ENCODE measurements at places on chromosomes 6 and 20. TPM values are rescaled to one million over a fixed set of nuclear protein-coding genes. Genes with fewer than 3 reads are reported as not detected.

The MDFI gene
- total RNA-seq: not detected

The ACTL10 gene
- 2.6 TPM for total RNA-seq

The TSPYL4 gene
- 17.5 TPM for total RNA-seq

The CLPSL1 gene
- total RNA-seq: not detected

The MLIP gene
- not detected for total RNA-seq

The BPIFB4 gene
- total RNA-seq: not detected

DNA sequence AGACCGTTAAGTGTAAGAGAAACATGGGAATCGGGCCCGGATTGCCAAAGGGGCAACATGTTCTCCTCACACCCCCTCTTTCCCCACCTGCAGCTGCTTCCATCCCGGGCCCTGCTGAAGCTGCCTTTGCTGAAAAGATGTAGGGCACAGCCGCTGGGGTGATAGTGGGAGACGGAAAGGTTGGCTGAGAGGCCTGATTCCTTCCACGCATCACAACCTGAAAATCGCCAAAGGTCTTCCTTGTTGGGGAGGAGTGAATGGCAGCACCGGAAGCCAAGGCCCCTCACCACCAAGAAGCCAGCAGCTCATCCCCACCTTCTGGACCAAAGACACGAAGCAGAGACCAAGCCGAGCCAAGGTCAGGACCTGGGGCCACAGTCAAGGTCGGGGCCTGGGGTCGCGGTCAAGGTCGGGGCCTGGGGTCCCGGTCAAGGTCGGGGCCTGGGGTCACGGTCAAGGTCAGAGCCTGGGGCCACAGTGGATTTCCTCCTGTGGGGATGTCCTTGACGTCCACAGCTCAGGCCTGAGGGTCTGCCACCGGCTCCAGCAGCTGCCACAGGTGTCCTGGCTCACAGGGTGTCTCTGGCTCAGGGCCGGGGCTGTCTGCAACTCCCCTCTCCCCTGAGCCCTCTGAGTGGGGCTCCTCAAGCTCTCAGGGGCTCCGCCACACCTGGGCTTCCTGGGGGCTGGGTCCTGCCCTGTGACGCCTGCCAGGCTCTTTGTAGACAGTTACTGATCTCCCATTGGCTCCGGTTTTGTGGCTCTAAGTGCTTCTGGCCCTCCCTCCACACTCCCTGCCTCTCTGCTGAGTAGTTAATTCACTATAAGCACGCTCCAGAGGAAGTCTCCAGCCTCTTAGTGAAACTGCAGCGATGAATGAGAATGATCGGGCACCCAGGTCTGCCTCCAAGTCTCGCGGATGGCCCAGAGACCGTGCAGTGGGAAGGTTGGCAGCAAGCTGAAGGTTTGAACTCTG, 5.5 kb upstream of the CHRNA4 start:
- no peak overlapping the region for H3K27ac ChIP-seq
- peaks cover 7% of the 10 kb centered on the region for H3K27me3 ChIP-seq
- no peak overlapping the region for H3K4me3 ChIP-seq
- H3K36me3 ChIP-seq: no peaks in the 10 kb centered on the region

GRCh38 chr6:106856227-106856874, 118.2 kb downstream of the CD24 start:
- no peaks in the 10 kb centered on the region for H3K4me1 ChIP-seq
- no peak for DNase-seq
- peaks cover 5% of the 10 kb centered on the region for H3K27me3 ChIP-seq
- H3K36me3 ChIP-seq: no peaks in the 10 kb centered on the region
- H3K4me3 ChIP-seq: no peak overlapping the region

DNA sequence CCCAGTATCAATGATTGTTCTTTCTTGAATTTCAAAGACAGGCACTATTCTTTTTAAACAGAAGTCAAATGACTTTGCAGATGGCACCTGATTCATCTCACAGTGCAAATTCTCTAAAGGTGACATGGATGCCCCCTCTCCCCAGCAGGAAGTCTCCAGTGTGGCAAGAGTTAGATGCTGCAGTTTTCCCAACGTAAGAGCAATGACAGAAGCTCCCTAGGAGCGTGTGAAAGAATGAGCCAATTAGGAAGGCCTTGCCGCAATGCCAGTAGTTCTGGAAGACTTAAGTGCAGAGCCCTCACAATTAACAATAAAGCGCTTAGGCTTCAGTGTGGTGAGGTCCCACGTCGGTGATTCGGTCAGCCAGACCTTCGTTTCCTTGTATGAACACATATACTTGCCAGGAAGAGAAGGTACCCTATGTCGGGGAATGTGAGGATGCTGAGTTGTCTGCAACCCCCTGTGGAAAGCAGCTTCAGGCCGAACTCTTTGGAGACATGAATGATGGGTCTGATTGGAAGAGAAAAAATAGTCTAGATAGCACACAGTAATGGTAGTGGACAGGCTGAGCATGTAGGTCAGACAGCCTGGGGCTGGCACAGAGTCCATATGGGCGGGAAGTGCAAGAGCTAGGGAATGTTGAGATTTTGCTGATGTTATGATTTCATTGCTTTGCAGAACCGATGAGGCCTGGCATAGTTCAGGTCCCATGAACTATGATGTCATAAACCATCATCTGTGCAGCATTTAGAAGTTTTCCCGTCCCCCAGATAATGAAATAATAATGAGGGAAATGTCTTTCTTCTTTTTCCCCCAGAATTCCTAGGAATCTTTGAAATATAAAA, 132.6 kb downstream of the PHACTR1 start:
- H3K36me3 ChIP-seq: no peaks in the 10 kb centered on the region
- DNase-seq: no peak
- H3K4me1 ChIP-seq: no peaks in the 10 kb centered on the region
- H3K27ac ChIP-seq: no peak overlapping the region
- H3K4me3 ChIP-seq: no peak overlapping the region

GRCh38 chr6:56529594-56530191, 113.0 kb downstream of the DST start:
- DNase-seq: no peak
- H3K27me3 ChIP-seq: no peaks in the 10 kb centered on the region
- H3K27ac ChIP-seq: no peak overlapping the region
- no peaks in the 10 kb centered on the region for H3K4me1 ChIP-seq

GRCh38 chr20:57628047-57628961, 8.1 kb upstream of the ZBP1 start:
- H3K27me3 ChIP-seq: peaks cover 39% of the 10 kb centered on the region
- peak overlapping the region; percentile 98 for H3K27ac ChIP-seq
- DNase-seq: no peak
- H3K4me3 ChIP-seq: peak overlapping the region; percentile 66

DNA sequence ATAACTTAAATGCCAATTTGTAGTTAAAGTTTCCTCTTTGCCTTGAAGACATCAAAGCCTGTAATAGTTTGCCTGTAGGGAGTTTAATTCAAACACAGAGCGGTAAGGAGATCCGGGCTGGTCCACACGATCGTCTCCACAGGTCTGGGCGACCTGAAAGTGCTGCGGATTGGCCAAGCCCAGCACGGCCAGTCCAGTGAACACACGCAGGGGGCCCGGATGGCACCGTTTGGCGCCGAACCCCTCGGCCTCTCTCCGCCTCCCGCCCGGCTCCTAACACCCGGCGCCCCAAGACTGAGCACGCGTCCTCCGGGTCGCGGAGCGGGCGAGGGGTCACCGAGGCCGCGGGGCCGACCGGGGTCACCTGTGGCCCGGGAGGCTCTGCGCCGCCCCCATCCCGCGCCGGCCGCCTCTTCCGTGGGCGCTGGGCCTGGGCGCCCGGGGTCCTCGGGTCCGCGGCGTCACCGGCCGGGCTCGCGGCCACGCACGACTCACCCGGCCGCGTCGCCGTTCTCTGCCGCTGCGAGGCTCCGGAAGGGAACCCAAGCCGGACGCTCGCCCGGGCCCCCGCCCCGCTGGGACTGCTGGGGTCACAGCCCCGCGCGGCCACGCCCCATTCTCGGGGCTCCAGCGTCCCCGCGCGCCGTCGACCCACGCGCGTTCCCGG, 481 bp downstream of the SERPINB6 start:
- H3K4me1 ChIP-seq: peaks cover 38% of the 10 kb centered on the region
- peak; percentile 32 for DNase-seq
- H3K36me3 ChIP-seq: peaks cover 23% of the 10 kb centered on the region
- peak overlapping the region; percentile 81 for H3K27ac ChIP-seq
- H3K27me3 ChIP-seq: peaks cover 11% of the 10 kb centered on the region

DNA sequence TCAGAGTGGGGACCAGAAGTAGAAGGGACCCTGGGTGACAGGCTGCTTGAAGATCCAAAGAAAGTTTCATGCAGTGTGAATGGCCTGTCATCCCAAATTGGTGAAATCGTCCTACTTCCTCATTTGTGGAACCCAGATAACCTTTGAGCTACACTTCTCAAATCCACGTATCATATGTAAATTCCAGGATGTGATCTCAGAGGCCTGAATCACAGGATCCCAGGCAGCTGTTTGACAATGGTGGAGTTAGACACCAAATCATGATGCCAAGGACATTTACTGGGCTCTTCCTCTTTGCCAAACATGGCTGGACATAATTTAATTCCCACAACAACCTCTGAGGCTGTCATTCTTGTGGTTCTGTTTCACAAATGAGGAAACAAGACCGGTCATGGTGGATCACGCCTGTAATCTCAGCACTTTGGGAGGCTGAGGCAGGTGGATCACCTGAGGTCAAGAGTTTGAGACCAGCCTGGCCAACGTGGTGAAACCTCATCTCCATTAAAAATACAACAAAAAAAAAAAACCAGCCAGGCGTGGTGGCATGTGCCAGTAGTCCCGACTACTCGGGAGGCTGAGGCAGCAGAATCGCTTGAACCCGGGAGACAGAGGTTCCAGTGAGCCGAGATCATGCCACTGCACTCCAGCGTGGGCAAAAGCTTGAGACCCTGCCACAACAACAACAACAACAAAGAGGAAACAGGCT, 39.9 kb upstream of the TTPAL start:
- no peak overlapping the region for H3K4me3 ChIP-seq
- no peak overlapping the region for H3K27ac ChIP-seq
- no peak for DNase-seq
- H3K27me3 ChIP-seq: peaks cover 8% of the 10 kb centered on the region
- no peaks in the 10 kb centered on the region for H3K4me1 ChIP-seq
- no peaks in the 10 kb centered on the region for H3K36me3 ChIP-seq

GRCh38 chr20:58233393-58233792, 4.9 kb upstream of the ANKRD60 start:
- H3K36me3 ChIP-seq: peaks cover 53% of the 10 kb centered on the region
- DNase-seq: no peak
- no peak overlapping the region for H3K27ac ChIP-seq
- no peak overlapping the region for H3K4me3 ChIP-seq
- H3K4me1 ChIP-seq: peaks cover 56% of the 10 kb centered on the region

DNA sequence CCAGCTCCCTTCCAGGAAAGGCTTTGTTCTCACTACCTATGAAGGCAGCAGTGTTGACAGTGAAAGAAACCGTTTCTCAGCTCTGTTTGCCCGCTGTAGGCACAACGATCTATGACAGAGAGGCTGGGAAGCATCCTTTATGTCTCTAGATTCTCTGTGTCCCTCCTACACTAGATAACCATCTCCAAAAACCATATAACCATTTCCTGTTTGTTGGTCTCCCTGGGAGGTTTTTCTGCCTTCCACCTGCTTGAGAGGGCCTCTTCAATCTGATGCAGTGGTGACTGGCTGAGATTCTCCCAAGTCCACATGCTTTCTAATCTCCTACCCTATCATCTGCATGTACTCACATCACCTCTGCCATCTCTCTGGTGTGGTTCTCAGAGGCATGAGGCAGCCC, 32.0 kb upstream of the TMEM217 start:
- H3K4me1 ChIP-seq: peaks cover 51% of the 10 kb centered on the region
- peak overlapping the region; percentile 78 for H3K27ac ChIP-seq
- no peaks in the 10 kb centered on the region for H3K27me3 ChIP-seq

DNA sequence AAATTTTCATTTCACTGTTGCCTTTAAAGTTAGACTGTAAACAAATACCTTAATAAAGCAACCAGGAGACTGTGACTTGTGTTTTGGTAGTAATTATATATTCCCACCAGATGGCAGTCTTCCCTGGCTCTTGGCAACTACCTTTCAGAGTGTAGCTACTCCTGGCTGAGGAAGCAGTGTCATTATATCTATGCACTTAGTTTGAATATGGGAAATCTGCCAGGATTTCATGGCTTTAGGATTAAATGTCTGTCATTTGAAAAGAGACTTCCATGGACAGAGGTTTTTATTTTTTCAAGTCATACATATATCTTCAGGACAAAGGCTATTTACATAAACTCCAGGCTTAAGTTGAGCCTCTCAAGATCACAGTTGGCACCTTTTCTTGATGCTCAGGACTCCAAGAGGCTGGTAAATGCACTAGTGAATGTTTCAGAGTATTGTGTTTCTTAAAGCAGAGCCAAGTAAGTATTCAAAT, 160.1 kb downstream of the C6orf58 start:
- H3K36me3 ChIP-seq: peaks cover 6% of the 10 kb centered on the region
- DNase-seq: peak; percentile 11
- H3K27me3 ChIP-seq: no peaks in the 10 kb centered on the region
- H3K27ac ChIP-seq: no peak overlapping the region

DNA sequence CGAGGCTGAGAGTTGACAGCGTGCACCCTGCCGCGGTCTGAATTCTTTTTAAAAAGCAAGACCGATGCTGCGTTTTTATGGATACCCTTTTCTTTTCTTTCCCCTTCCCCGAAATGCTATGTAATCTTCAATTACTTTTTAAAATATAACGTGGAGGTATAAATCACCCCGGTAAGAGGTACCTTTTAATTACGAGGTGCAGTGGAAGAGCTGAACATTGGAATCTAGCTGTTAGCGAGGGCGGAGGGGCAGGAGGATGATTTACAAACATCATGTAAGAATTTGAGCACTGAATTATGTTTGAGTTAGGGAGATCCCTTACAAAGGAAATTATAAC, 1.2 kb downstream of the EYA2 start:
- H3K27me3 ChIP-seq: peaks cover 72% of the 10 kb centered on the region
- H3K36me3 ChIP-seq: no peaks in the 10 kb centered on the region
- no peaks in the 10 kb centered on the region for H3K4me1 ChIP-seq
- DNase-seq: no peak
- no peak overlapping the region for H3K27ac ChIP-seq

GRCh38 chr20:43323592-43323991, 133.9 kb upstream of the PTPRT start:
- no peak for DNase-seq
- H3K4me3 ChIP-seq: no peak overlapping the region
- H3K4me1 ChIP-seq: no peaks in the 10 kb centered on the region
- H3K27me3 ChIP-seq: no peaks in the 10 kb centered on the region
- no peaks in the 10 kb centered on the region for H3K36me3 ChIP-seq
- no peak overlapping the region for H3K27ac ChIP-seq

All from activated T-helper 2 cell treated with anti-CD3 and anti-CD28 coated beads, Interferon-gamma antibody, Interleukin-2, Interleukin-4, amounts not matched to agents 10 μg/mL and 5 μg/mL and 100 μg/mL, durations not matched to agents 14 hours and 24 hours and 36 hours (primary cell).